ENCODE measurements at places on chromosomes 12 and 14.

GRCh38 chr12:76990716-76991115 is 74.7 kb downstream of the E2F7 start:
- no peak for DNase-seq

DNA sequence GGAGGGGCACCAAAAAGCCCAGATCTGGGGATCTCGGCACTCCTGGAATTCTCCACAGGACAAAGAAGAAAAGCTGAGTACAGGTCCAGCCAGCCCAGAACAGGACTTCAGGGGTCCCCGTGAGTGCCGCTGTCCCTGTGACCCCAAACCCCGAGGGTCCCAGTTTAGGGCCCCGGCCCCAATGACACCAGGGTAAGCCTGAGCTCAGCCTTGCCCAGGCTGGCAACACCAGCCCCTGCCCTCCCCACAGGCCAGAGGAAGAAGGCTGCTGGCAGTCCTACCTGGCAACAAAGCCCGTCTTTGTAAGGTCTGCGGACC is 1.8 kb downstream of the CDK2AP1 start:
- DNase-seq: no peak

DNA sequence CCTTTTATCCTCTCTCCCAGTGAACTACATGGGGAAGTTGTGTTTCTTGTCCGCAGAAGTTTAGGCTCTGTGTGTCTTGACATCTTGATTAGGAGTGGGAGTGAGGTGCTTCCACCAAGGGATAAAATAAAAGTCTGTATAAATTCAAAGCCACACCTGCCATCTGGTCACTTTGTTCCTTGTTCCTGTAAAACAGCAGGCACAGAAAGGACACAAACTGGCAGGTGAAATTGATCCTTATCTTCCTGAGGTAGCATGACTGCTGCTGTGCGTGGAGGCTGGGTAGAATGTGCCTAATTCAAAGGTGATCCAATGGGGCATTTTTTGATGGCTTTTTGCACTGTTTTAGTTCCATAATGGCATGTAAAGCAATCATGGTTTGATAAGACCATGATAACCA is 104.3 kb upstream of the KITLG start:
- DNase-seq: no peak

- DNase-seq: no peak
Observed at GRCh38 chr14:56160088-56160487, 41.9 kb downstream of the PELI2 start.

GRCh38 chr14:81295958-81296923 is 75.5 kb upstream of the GTF2A1 start:
- DNase-seq: no peak

DNA sequence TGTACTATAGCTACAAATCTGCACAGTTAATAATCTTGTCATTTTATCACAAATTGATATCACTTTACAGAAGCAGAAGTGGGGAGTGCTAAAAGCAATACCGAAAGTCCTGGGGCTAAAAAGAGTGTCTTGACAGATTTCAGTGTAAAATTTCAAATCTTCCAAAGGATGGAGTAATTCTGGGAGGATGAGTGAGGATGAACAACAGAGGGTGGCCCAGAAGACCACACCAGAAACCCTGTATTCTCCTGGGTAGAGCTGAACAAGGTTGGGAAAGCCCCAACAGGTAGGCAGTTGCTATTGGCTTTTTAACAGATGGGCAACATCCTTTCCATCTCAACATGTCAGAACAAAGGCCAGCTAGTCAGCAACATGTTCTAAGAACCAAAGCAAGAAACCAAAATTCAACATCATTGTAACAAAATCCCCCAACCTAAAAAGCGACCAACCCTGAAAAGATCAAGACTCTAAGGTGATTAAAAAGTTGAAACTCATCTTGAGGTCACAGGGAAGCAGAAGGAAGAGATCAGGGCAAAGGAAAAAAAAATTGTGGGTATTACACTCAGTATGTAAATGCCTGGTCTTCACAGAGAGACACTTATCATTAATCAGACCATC is 38.8 kb downstream of the CBX5 start:
- DNase-seq: no peak

GRCh38 chr12:45670346-45671065 is 59.0 kb upstream of the ARID2 start:
- DNase-seq: no peak

- DNase-seq: no peak
Observed at GRCh38 chr12:90333939-90334338, 621.0 kb downstream of the CCER1 start.

DNA sequence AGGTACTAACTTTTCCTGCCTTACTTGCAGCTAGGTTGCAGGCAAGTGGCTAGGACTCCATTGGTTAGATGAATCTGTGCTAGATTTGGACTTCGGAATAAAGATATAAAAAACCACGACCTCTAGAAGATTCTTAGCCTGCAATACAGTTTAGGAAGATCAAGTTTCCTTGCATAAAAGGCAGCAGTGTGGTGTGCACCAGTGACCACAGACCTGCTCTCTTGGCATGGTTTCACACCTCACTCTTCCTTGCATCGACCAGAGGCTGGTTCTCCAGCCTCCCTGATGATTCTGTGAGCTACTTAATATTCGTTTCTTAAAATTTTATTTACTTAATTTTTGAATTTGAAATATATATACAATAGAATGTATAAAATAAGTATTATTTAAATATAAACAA is 9.8 kb downstream of the KLHDC1 start:
- no peak for DNase-seq

- no peak for DNase-seq
Observed at GRCh38 chr14:48563489-48563888, 888.1 kb upstream of the MDGA2 start.

- no peak for DNase-seq
Observed at GRCh38 chr12:9646794-9647781, 22.4 kb upstream of the CLEC2D start.

DNA sequence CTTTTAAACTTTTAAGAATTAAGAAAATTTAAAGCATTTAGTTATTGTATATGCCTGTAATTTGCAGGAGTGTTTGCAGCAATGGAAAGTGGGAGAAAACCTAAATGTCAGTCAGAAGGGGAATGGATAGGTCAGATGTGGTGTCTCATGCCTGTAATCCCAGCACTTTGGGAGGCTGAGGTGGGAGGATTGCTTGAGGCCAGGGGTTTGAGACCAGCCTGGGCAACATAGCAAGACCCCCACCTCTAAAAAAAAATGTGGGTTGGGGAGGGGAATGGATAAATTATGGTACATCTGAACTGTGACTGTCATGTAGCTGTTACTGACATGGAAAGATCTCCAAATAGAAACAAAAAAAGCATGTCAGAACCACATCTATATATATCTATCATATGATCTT is 2.1 kb downstream of the MRPL42 start:
- DNase-seq: no peak

DNA sequence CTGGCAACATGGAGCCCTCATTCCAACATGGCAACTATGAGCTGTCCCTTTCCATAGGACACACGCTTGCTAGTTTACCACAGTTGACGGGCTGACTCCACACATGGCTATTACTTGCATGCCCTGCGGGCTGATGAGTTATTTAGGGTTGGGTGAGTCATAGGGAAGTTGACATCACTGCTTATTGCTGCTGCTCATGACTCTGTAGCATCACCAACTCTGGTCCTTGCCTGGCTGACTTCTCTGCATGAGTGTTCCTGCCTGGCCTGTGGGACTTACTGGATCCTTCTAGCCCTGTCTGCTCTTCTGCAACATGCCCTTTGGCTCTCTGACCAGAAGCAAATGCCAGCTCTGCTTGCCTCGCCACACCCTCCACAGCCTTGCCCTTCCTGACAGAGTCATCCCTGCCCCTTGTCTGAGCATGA is 199.5 kb downstream of the ANO6 start:
- DNase-seq: no peak

GRCh38 chr12:20482491-20483054 is 114.2 kb downstream of the PDE3A start:
- no peak for DNase-seq

GRCh38 chr12:67765776-67766766 is 117.5 kb downstream of the DYRK2 start:
- no peak for DNase-seq

- peak; percentile 23 for DNase-seq
Observed at GRCh38 chr14:32590157-32590556, 261.1 kb downstream of the AKAP6 start.

DNA sequence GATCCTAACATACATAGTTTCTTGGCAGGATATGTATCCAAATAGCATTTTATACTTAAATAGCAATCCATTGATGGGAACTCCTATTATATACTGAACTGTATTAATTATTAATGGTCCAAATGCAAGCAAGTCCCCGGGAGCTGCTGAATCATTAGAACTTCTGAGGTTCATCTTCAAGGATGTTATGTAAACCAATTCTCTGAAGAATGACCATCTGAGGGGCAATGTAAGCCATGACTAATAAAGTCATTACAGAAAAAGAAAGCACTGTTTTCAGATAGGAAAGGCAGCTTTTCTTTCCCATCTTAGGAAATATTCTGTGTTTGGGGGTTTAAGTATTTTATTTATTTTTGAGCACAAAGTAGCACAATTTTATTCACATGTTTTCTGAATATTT is 166.1 kb upstream of the SLC16A7 start:
- DNase-seq: no peak

GRCh38 chr14:23621204-23621931 is 14.8 kb upstream of the DHRS2 start:
- DNase-seq: no peak

All from adrenal gland (tissue), 19 donors.